ENCODE measurements at places on chromosomes 3 and 15.
A peak's percentile ranks its signal among the peaks of the same experiment; 100 is the strongest.

DNA sequence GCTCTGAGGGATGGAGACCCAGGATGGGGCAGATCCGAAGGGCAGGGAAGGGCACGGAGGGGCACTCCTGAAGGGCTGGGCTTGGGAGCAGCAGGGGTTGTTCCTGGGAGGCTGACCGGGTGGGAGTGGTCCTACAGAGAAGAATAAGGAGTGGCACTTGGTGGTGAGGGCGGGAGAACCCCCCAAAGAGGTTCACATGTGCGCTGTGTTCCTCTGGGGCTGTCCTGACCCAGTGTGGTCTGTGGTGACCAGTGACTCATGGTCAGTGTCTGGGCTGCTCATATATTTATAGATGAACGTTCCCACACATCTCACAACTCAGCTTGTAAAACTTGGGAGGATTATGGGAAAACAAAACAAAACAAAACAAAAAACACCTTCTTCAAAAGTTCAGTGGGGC lies 10.0 kb downstream of the TRPM1 start:
- no peak for DNase-seq

DNA sequence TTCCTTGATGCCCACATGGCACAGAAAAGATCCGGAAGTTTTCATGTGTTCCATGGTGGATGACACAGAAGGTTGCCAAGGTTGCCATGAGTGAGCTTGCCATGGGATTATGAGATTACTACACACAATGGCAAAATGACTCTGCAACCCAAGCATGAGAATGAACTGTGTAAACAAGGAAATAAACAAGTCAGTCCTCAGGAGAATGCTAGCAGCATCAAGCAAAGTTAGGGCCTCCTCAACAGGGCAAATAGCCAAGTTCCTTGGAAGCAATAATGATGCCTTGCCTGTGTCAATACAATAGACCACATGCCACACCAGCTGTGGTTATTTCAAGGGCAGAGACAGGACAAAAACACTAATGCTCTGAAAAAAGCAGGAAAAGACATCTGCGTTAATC lies 41.8 kb downstream of the AQR start:
- no peak for DNase-seq

- DNase-seq, result no peak
Measured at GRCh38 chr3:23923786-23924185, 6.9 kb downstream of the RPL15 start.

DNA sequence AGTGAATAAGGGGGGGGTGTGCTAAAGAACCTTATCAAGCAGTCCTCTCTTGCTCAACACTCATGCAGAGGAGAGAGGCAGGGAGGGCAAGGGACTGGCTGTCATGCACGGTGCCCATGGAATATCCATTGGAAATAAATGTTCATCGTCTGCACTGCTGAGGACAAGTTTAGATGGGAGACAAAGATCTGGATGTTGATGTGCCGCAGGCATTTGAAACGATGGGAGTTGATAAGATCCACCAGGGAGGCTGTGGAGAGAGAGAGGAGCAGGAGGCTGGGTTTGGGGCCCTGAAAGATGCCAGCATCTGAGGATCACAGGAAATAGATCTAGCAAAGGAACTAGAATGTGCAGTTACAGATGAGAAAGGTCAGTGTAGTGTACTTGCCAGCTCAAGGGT lies 76.2 kb downstream of the CEP63 start:
- no peak for DNase-seq

GRCh38 chr3:120147072-120147871 lies 53.0 kb upstream of the GSK3B start:
- no peak for DNase-seq

GRCh38 chr3:47910777-47911440 lies 105.3 kb downstream of the MAP4 start:
- peak; percentile 7 for DNase-seq

- DNase-seq, result no peak
Measured at GRCh38 chr3:24136624-24137310, 191.7 kb downstream of the NR1D2 start.
